ENCODE measurements at places on chromosomes 2 and 18.

DNA sequence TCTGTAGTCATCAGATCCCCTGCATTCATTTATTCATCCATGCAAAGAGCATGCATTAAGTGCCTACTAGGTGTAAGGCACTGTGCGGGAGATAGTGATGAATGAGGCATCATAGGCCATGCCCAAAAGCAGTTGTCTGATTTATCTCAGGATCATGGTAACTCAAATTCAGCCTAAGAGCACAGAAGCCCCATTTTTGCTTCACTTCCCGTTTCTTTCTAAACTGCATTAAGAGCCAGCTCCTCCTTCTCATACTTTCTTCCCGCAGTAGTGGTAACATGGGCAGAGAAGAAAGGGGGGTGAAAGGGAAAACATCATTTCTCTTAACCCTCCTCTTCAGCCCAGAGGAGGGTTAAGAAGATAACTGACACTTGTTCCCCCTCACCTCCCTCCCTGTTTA is 2.9 kb downstream of the GPR45 start:
- no peak for DNase-seq

DNA sequence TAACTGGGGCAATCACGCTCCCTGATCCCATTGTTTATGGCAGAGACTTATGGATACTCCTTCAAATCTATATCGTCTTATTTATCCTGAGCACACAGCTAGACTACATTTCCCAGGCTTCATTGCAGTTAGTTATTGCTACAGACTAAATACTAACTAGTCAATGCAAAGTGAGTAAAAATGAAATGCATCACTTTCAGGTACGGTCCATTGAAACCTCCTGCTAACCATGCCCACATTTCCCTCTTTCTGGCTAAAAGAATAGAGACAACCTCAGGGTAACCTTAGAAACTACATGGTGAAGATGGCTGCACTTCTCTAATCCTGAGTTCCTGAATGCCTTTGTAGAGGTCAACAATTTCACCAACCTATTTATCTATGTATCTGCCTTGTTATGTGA is 437.4 kb downstream of the EPHA4 start:
- DNase-seq: no peak

DNA sequence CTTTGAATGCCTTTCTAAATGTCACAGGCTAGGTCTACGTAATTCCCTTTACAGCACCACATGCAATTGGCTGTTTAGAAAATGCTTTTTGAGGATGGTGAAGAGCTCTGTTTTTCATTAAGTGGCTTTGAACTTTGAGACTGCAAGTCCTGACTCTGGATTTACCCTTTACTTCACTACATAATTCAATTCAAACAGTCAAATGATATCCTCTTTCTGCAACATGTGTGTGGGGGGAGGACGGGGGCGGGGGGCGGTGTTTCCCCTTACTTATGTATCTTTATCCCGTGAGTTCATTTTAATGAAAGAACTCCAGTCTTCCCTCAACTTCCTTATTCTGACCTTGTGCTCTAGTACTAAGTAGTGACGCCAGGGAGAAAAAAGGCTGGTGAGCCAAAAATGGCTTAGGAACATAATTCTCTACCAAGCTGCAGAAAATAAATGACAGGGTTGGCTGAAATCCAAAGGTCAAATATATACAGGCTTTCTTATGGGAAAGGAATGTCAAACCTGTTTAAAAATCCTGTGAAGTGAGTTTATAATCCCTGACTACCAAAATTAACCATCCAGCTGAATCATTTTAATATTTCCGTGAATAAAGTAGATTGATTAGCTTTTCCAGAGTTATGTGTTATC is 119.6 kb downstream of the SLC8A1 start:
- DNase-seq: no peak

GRCh38 chr2:21650569-21650968 is 526.8 kb downstream of the TDRD15 start:
- no peak for DNase-seq

- DNase-seq: no peak
Measured at GRCh38 chr2:18930971-18931370, 341.6 kb upstream of the NT5C1B start.

GRCh38 chr2:74507145-74507925 is at the start of gene PCGF1:
Gene PCGF1 (minus strand): TSS chr2:74507695. CDS start chr2:74507668, 27 bp downstream.
- peak; percentile 96 for DNase-seq

DNA sequence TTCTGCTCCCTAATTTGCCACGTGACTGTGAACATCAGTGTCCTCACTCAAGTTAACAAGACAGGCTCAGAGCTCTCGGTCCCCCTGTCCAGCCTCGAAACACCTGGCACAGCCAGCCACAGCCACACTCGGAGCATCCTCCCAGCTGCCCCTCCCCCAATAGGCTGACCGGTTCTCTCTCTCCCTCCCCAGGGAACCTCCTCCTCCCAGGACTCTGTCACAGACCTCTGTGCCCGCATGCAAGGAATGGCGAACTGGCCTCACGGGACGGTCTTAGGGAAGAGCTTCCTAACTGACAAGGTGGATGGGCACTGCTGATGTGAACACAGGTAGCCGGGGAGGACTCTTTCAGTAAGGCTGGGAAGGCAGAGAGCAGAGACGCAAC is 18.8 kb downstream of the CYP26B1 start:
- no peak for DNase-seq

DNA sequence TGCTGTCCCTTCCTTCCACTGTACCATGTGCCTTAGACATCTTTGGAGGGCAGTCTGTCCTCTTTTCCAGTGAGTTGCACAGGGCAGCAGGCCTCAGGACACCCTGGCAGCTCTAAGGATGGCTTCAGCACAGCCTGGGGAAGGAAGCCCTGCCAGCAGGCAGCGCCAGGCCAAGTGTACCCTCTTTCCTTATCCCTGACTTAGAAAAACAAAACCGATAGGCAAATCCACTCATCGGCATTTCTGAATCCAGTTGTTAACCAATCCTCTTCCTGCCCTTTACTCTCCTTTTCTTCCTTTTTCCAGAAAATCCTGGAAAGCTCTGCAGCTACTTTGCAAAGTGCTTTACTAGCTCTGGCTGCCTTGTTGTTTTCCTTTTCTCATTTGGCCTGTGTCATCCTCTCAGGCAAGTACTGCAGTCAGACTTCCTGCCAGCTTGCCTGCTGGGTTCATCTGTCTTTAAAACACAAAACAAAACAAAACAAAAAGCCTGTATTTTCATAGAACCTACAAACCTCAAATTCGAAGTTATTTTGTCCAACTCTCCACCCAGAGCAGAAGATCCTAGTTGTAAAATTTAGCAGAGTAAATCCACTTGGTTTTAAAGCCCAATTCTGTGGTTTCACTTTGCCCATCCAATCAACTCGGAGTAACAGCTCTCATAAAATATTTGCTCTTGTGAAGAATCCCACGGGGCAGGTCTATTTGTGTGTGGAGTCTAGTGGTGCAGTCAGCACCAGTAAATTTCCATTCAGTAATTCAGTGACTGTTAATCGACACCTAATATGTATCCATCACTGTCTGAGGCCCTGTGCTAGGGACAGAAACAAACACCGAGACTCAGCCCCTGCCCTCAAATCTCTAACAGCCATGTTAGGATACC is 45.2 kb downstream of the PCBP1 start:
- peak; percentile 89 for DNase-seq

DNA sequence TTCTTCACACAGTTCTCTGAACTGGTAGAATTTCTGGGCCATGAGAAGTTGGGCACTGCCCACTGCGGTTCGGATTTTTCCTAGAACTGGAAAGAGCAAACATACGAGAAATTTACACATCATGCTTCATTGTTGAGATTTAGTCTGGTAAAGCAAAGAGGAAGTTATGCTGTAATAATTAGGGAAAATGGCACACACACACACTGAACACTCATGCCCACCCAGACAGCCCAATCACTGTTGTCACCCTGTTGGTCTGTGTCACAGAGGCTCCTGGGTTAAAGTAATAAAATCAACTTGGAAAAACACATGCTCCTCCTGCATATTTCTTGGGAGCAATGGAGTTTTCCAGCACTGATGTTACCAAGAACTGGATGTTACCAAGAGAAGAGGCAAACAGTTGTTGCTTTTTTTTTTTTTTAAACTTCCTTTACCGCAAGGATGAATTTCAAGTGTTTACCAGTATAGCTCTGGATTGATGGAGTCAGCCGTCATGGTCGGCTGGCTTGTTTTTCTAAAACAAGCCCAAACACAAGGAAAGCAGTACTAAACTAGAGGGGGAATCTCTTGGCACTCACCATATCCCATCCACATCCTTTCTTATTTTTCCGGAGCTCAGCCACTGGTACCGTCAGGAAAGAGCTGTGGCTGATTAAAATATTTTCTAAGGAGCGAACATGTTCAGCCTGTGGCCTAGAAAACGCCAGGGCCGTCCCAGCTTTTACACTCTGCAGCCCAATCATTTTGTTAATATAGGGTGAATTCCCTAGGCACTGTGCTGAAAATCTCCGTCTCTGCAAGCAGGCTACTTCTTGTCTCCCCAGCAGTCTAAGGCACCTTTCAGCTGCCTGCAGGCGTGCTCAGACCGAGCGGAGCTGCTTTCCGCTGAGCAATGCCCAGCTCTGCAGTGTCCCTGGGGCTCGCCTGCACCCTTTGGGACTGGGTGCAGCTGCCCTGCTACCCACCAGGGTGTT is 58.9 kb downstream of the TGIF1 start:
- peak; percentile 45 for DNase-seq

GRCh38 chr2:240131941-240132650 is 4.0 kb downstream of the COPS9 start:
- DNase-seq: no peak

DNA sequence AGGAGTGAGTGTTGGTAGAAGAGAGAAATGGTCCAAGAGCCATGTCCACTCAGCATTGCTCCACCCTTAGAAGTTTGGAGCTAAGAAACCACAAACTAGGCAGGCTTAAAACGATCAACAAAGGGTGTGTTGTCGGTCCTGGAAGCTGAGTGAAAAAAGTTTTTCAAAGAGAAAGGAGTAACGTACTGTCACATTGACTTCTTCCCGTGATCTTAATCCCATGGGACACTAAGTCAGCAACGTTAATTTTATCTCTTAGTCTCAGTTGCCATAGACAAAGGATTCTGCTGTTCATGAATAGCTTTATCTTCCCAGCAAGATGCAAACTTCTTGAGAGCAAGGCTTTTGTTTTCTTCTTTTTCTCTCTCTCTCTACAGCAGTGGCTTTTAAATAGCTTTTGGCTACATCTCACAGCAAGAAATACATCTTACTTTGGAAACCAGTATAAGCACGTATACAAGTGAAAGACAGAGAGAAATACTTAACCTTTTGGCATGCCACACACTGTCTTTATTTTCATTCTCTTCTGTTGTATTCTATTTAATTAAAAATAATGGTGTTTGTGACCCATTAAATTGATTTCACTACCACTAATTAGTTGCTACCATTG is 377.4 kb downstream of the TGIF1 start:
- no peak for DNase-seq

GRCh38 chr2:128306081-128306930 is 12.4 kb downstream of the HS6ST1 start:
- DNase-seq: peak; percentile 94

DNA sequence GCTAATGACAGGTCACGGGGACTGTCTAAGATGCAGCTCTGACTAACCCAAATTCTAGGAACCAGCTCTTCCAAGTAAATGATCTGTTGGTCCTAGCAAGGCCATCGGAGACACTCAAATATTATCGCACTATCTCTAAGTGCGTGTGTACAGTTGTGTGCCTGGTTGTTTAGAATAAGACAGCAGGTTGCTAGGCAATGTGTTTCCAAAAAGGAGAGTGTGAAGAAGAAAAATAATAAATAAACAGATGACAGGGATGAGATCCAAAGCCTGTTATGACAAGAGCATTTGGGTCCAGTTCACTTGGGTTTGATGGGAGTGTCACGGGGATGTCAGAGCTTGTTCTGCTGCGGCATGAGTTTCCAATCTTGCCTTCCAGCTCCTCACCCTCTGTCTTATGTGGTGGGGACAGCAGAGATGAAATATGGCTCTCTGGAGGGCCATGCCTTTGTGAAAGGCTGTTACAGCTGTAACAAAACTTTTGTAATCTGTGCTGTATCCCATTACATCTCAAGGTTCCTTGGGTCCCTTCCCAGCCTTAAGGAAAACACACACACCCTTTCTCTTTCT is 127.5 kb upstream of the TNP1 start:
- no peak for DNase-seq

DNA sequence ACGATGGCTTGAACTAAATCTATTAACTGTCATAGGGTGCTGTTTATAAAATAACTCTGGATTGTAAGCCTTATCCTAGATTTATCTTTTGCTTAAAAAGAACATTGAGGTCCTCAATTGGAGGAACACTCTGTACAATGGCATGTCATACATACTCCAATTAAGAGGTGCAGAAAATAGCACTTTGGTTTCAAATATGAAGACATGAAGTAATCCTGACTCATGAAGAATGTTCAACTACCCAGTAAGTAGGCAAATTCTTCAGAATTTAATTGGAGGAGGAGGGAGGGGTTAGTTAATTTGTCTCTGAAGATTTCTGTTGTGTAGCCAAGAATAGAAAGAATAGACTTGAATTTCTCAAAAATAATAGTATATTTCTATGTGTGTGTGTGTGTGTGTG is 36.1 kb downstream of the DCC start:
- DNase-seq: no peak

DNA sequence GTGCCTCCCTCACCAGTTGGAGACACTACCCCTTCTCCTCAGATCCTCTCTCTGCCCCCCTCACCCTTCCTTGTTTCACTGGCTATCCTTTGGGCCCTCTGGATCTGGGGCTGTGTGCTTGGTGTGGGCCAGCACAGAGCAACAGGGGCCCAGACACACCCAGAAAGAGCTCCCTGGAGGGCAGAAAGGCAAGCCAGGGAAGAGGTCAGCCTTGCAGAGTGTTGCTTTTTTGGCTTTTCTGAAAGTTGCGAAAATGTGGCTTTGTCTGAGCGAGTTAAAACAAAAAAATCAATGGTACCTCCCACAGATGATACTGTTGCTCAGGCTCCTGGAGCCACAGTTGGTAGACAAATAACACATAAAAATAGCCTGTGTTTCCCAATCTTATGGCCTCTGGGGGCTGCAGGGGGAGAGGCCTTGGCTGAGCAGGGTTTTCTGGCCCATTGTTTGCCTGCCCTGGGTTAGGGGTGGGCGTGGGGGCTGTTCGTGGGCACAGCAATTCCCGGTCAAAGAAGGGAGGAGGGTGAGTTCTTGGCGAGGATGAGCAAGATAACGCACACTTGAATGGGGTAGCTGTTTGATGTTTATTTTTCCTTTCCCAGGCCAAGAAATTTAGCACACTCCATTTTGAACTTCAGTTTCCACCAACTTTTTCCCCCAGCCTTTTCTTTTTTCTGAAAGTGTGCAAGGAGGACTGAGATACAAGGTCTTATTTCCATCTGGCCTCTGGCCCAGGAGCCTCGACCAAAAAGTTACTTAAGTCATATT is 167.0 kb upstream of the HAAO start:
- DNase-seq: no peak

DNA sequence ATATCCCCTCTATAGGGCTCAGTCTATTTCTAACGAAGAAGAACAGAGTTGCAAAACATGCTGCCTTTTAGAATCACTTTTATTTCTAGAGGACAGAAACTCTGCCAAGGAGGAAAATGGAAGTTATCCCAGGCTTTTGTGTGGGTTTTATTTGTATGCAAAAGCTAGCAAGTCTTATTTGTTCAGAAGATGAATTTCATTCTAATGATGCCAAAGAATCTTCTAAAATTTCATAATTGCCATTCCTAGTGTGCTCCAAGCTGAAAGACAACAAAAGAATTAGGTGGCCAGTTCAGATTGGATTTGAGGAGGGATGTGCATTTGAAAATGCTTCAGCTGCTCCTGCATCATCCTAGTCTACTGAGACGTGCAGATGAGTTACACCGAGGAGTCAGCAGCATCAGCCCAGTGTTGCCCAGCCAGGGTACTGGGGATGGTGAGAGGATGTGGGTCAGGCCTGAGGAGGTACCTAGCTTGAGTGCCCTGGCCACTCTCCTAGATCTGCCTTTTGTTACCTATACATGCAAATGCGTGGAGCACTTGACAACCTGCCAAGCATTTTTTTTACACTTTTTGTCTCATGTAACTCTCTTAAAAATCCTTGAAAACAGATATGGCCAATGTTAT is 80.1 kb downstream of the KCNS3 start:
- no peak for DNase-seq

Data from SHP77 treated with DMSO at 0.1 percent for 48 hours (cell line).